ENCODE measurements at places on chromosomes 11 and 22. TPM values are rescaled to one million over a fixed set of nuclear protein-coding genes. Genes with fewer than 3 reads are reported as not detected.

The LARGE2 gene
- not detected for total RNA-seq

The OR56A4 gene
- not detected for total RNA-seq

The COMT gene
- 154 TPM for total RNA-seq

The OR52D1 gene
- not detected for total RNA-seq

The SLC22A6 gene
- not detected for total RNA-seq

The RIMBP3C gene
- 0.35 TPM for total RNA-seq

The SLC22A24 gene
- total RNA-seq = not detected

The EIF3F gene
- total RNA-seq = 399 TPM

The KIAA1671 gene
- 12.8 TPM for total RNA-seq

The PGA4 gene
- total RNA-seq = not detected

The CHRNA10 gene
- total RNA-seq = 0.43 TPM

The PTS gene
- total RNA-seq = 54.8 TPM

The PEX16 gene
- total RNA-seq = 37.3 TPM

The FJX1 gene
- total RNA-seq = 32.3 TPM

The CADM1 gene
- 30.1 TPM for total RNA-seq

The NPAS4 gene
- not detected for total RNA-seq

Data from HT1080 (cell line).